ENCODE measurements at places on chromosomes 6 and 20. TPM values are rescaled to one million over a fixed set of nuclear protein-coding genes. Genes with fewer than 3 reads are reported as not detected.
A peak's percentile ranks its signal among the peaks of the same experiment; 100 is the strongest.

GRCh38 chr6:54980511-54981275 lies 134.1 kb downstream of the FAM83B start:
- no peaks in the 10 kb centered on the region for H3K4me1 ChIP-seq
- H3K4me3 ChIP-seq = no peak overlapping the region
- H3K27me3 ChIP-seq = no peaks in the 10 kb centered on the region
- no peak for DNase-seq
- H3K27ac ChIP-seq = no peak overlapping the region

The TSBP1 gene
- not detected for total RNA-seq

- no peak for DNase-seq
- H3K4me1 ChIP-seq = no peaks in the 10 kb centered on the region
- H3K27me3 ChIP-seq = no peaks in the 10 kb centered on the region
- no peak overlapping the region for H3K4me3 ChIP-seq
These were observed 9.2 kb downstream of the BHLHE23 start for GRCh38 chr20:62997417-62998035.

DNA sequence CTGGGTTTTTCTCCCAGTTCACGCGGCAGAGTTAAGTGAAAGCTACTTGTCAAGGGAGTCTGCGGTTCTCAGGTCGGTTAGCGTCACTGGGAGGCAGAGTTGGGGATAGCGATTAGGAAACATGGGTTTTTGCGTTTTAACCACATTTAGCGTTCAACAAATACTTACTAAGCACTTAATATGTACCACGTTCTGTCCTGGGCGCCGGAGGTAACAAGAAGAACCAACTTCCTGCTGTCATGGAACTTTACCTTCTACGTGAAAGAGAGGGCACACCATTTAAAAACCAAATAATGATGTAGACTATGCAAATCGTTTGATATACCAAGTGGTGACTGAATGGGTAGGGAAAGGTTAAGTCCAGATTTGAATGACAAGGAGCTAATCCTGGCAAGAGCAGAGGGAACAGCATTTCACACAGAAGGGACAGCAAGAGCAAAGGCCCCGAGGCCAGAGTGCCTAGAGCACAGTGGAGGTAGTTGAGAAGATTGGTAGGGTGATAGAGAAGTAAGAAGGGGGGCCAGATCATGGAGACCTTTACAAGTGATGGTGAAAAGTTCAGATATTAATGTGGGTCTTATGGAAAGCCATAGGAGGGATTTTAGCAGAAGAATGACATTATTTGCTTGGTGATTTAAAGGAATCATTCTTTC lies 744 bp downstream of the RIOK1 start:
- DNase-seq = no peak
- peaks cover 16% of the 10 kb centered on the region for H3K4me1 ChIP-seq
- peak overlapping the region; percentile 75 for H3K4me3 ChIP-seq
- peak overlapping the region; percentile 73 for H3K27ac ChIP-seq
- H3K36me3 ChIP-seq = no peaks in the 10 kb centered on the region
- no peaks in the 10 kb centered on the region for H3K27me3 ChIP-seq

GRCh38 chr6:138572167-138572875 lies 73.0 kb upstream of the NHSL1 start:
- peak; percentile 77 for DNase-seq
- no peaks in the 10 kb centered on the region for H3K4me1 ChIP-seq
- no peaks in the 10 kb centered on the region for H3K27me3 ChIP-seq

DNA sequence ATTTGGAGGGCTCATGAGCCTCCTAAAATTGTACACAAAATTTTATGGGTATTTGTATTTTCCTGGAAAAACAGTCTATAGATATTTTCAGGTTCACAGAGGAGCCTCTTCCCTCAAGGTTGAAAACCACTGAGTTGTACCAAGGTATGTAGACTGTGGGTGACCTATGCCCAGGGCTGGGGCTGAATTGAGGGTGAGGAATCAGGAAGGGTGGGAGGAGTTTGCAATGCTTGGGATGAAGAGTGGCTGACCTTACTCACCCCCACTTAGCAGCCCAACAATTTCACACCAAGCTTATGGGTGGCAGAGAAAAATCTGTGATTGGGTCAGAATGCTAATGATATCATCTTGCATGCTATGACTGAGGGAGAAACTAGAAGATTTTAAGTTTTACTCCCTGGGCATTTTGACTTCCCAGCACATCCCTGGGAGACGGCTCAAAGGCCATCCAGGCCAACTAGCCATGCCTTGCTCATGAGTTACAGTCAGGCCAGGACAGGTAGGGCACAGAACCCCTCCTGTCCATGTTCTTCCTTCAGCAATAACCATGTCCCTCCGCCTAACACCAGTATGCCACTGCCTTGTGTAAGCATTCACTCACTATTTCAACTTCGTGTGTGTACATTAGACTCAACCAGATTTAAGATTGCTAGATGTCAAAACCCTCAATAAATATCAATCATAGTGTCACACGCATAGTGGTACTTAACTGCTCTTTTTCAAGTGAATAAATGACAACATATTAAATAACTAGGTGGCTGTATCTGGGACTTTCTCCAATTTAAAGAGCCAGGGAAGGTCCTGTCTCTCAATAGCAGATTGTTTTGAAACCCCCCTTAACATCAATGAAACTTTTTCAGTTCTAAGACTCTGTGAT lies 16.6 kb downstream of the ADTRP start:
- H3K4me3 ChIP-seq = no peak overlapping the region
- peaks cover 35% of the 10 kb centered on the region for H3K4me1 ChIP-seq
- no peak for DNase-seq
- peak overlapping the region; percentile 70 for H3K27ac ChIP-seq
- no peaks in the 10 kb centered on the region for H3K27me3 ChIP-seq

GRCh38 chr6:88143421-88144157 lies 22.6 kb downstream of the CNR1 start:
- DNase-seq = no peak
- no peak overlapping the region for H3K4me3 ChIP-seq
- H3K27ac ChIP-seq = no peak overlapping the region
- no peaks in the 10 kb centered on the region for H3K36me3 ChIP-seq
- no peaks in the 10 kb centered on the region for H3K27me3 ChIP-seq
- no peaks in the 10 kb centered on the region for H3K4me1 ChIP-seq

DNA sequence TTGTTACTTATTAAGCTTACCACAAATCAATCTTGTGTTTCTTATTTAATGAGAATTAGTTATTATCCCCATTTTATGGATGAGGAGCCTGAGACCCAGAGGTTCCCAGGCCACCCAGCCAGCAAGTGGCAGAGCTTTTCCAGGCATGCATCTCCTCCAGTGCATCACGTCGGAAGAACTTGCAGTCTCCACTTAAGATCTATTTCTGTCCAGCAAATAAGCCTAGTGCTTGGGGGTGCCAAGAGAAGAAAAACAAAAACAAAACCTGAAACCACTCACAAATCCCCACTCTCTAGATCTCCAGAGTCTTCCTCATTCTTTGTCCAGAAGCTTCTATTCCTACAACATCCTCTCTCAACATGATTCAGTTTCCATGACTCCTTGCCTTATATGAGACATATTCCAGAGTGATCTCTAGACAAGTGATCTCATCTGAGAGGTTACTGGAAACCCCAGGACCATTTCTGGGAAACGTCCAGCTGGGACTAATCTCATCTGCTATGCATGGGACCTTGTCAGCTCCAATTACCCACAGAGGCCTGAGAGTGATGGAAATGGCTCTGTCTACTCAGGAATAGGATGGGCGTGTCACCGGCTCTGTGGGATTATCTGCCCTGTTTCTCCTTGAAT lies 4.1 kb downstream of the GUCA1B start:
- DNase-seq = no peak
- H3K27me3 ChIP-seq = no peaks in the 10 kb centered on the region
- H3K27ac ChIP-seq = no peak overlapping the region
- H3K4me1 ChIP-seq = no peaks in the 10 kb centered on the region
- H3K4me3 ChIP-seq = no peak overlapping the region
- no peaks in the 10 kb centered on the region for H3K36me3 ChIP-seq

- no peaks in the 10 kb centered on the region for H3K36me3 ChIP-seq
- DNase-seq = no peak
- H3K27me3 ChIP-seq = no peaks in the 10 kb centered on the region
- no peak overlapping the region for H3K27ac ChIP-seq
- H3K4me1 ChIP-seq = no peaks in the 10 kb centered on the region
These were observed 79.2 kb upstream of the BACH2 start for GRCh38 chr6:90375681-90376439.

DNA sequence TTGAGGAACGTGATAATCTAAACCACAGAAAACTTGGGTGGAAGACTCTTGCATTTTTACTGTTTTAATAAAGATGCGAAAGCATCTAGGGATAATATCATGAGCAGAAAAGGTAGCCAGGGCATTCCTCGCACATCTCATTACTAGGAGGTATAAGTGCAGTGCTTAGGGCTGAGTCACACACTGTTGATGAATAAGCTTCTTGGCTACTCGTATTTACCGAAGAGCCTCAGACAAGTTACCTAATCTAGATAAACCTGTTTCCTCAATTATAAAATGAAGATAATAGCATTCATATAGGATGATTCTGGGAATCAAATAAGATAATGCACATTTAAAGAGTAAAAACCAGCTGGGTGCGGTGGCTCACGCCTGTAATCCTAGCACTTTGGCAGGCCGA lies 780 bp upstream of the KIAA0319 start:
- no peak overlapping the region for H3K4me3 ChIP-seq
- no peaks in the 10 kb centered on the region for H3K27me3 ChIP-seq
- no peak for DNase-seq
- no peaks in the 10 kb centered on the region for H3K4me1 ChIP-seq

Measured in pancreas (tissue), 10 donors.